Upper lobe of right lung (tissue), 1 donor: ENCODE measurements at places on chromosomes 7 and 10. TPM values are rescaled to one million over a fixed set of nuclear protein-coding genes. Genes with fewer than 3 reads are reported as not detected.

Gene PRTFDC1
- 2.7 TPM for total RNA-seq

Gene CYP26C1
- 0.35 TPM for total RNA-seq

Gene AKR1B15
- not detected for total RNA-seq

Gene FAM25G
- total RNA-seq = not detected

Gene BRI3
- 530 TPM for total RNA-seq

Gene EFCAB10
- 1.6 TPM for total RNA-seq

DNA sequence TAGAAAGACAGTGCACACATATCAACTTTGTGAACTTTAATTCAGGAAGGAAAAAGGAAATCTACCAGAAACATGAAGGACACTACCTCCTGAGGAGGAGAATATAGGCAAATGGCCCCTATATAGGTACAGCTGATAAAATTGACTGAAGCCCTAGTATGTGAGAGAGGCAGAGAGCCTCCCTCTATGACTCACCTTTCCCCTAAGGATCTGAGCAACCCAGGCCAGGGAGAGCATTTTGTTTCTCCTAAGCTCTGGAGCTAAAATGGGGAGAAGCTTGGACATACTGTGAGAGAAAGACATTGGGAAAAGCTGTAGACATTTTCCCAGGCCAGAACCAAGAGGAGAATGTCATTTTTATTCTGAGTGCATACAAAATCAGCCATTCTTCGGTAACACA is 303.5 kb downstream of the AHR start:
- DNase-seq = no peak

GRCh38 chr10:17276756-17277424 is 48.8 kb downstream of the VIM start:
- DNase-seq = no peak

DNA sequence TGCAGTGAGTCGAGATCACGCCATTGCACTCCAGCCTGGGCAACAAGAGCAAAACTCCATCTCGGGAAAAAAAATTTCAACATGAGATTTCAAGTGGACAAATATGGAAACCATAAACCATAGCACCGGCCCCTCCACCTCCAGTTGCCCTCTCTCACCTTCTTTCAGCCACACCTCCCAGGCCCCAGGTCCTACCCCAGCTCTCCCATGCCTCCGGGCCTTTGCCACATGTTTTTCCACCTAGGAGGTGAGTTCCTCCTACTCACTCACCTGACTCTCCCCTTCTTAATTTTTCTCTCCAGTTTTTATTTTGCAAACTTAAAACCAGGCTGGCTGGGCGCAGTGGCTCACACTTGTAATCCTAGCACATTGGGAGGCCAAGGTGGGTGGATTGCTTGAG is 13.7 kb upstream of the CLDN4 start:
- no peak for DNase-seq

DNA sequence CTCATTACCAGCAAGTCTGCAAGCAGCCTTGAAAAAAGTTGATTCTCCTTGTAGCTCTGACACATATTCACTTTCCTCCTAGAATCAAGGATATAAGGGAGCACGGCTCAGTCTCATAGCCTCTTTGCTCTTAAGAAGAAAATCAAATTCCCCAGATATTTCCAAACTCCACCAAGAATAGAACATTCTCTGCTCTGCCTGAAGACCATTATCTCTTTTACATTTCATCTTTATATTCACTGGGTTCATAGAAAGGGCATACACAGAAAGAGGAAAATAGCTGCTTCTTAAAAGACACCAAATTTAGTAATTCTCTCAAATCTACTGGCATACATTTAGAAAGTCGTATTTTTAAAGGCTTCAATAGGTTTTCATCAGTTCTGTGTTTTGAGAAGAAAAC is 92.0 kb downstream of the HPSE2 start:
- no peak for DNase-seq

GRCh38 chr7:40907286-40907685 is 772.5 kb downstream of the SUGCT start:
- DNase-seq = no peak

DNA sequence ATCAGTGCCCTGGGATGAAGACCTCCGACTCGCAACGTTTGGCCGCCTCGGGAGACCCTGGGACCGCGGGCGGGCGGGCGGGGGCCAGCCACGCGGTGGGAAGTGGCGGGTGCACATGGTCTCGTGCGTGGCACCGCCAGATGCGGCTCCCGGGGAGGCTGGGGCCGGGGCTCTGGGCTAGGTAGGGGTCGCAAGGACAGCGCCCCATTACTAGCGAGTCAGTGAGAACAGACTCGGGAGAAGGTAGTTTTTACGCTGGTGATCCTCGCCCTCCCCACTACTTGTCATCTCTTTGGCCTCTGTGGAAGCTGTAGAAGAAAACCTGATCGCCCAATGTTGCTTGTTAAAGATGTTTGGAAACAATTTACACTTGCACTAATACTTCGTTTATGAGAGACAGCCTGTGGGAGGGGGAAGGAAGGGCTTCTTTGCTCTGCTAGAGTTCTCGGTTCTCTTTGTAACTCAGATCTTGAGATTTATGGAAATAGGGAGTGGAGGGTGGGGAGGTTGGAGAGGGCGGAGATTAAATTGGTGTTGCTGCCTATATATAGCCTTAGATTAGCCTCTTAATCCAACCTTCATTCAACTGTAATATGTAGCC is 591 bp downstream of the BZW2 start:
- DNase-seq = no peak

DNA sequence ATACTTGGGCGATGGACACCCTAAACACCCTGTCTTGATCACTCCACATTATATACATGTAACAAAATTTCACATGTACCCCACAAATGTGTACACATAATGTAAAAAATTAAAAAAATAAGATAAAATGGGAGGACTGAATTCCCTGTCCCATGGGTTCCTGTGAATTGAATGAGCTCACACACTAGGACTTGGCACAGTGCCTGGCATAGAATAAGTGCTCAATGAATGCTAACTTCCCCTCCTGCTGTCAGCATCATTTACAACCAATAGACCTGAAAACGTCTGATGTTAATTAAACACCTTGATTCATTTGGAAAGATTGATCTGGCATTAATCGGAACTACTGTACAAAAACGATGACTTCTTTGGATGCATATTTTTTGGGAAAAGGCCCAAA is 117.3 kb upstream of the ZNF438 start:
- DNase-seq = no peak

- DNase-seq = no peak
Observed at GRCh38 chr7:125201002-125201401, 271.4 kb upstream of the POT1 start.

DNA sequence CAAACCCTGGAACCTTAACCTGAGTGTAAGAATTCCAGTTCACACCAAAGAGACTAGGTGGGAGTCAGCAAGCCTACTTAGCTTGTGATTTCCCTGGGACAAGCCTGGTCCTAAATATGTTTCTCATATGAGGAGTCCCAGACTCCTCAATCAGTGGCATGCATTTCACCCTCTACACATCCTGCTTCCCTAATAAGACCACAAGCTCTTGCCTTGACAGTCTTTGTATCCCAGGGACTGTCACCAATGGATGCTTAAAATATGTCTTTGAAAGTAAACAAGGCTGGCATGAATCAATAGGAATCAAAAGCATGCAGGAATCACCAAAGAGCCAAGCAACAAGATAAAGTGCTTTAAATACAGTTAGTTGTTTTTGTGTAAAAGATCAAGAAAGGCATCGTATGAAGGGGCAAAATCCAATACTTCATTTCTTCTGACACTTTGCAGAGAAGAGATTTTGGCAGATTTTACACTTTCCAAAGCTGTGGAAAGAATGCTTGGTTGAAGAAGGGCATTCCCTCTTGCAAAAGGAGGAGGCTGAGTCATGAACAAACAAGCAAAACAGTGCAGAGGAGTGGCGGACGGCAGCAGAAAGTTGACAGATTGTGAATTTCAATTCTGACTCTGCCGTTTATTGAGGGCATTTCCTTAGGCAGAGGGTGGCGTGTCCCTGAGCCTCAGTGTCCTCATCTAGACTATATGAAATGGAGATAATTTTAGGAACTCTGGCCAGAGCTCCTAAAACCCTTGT is 8.5 kb upstream of the NFE2L3 start:
- no peak for DNase-seq

- DNase-seq = no peak
Observed at GRCh38 chr7:136555933-136556332, 312.5 kb upstream of the CHRM2 start.

- DNase-seq = no peak
Observed at GRCh38 chr7:101701153-101701794, 72.2 kb upstream of the MYL10 start.

DNA sequence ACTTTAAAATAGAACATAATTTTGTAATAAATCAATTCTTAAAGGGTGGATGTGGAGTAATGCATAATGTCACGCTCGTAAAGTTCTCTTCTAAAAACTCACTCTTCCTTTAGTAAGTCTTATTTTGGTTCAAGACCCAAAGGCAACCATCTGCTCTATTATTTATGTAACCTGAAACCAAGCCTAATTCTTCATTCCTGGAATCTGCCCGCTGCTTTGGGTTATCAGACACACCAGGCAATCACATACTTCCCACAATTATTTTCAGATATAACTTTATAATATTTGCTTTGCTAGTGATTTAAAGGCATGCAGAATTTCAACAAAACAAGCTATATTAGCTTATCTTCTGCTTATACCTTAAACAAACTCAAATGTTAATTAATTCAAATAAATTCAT is 39.0 kb downstream of the RAB11FIP2 start:
- DNase-seq = no peak
